ENCODE measurements at places on chromosomes 1 and 21. TPM values are rescaled to one million over a fixed set of nuclear protein-coding genes. Genes with fewer than 3 reads are reported as not detected.

The FCER1G gene
- total RNA-seq = not detected

The IGSF9 gene
- total RNA-seq = 0.05 TPM

The C4BPA gene
- total RNA-seq = not detected

The C4BPB gene
- not detected for total RNA-seq

The ZNF593OS gene
- total RNA-seq = not detected

The GBP1 gene
- total RNA-seq = 24.7 TPM
